Stomach (tissue), 19 donors: ENCODE measurements at places on chromosomes 2 and 18. TPM values are rescaled to one million over a fixed set of nuclear protein-coding genes. Genes with fewer than 3 reads are reported as not detected.

- peaks cover 21% of the 10 kb centered on the region for H3K4me1 ChIP-seq
- no peak for DNase-seq
- H3K27ac ChIP-seq: peak overlapping the region; percentile 7
- no peak overlapping the region for H3K4me3 ChIP-seq
- H3K27me3 ChIP-seq: no peaks in the 10 kb centered on the region
Observed at GRCh38 chr2:237159006-237159911, 73.6 kb downstream of the COPS8 start.

The PLGLB1 gene
- 0.89 TPM for total RNA-seq

DNA sequence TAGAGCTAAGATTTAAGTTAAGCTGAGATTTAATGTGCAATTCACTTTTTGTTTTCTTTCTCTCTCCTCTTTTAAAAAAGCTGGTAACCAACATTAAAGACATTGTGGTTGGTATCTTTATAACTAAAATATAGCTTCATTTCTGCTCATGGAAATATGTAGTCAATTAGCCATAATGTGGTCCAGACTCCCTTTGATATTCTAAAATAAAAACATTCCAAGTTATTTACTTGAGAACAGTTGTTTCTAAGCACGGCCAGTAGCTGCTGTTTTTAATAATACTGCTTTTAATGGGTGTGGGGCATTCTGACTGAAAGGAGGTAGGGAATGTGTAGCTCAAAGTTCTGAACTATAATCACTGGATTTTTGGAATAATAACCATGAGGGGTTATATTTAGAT is 183.3 kb upstream of the FBXO11 start:
- no peak for DNase-seq
- no peak overlapping the region for H3K27ac ChIP-seq
- no peaks in the 10 kb centered on the region for H3K27me3 ChIP-seq
- H3K4me1 ChIP-seq: no peaks in the 10 kb centered on the region

- no peak for DNase-seq
- H3K4me1 ChIP-seq: no peaks in the 10 kb centered on the region
- peaks cover 9% of the 10 kb centered on the region for H3K27me3 ChIP-seq
- no peak overlapping the region for H3K4me3 ChIP-seq
Observed at GRCh38 chr2:8847400-8847799, 10.0 kb upstream of the KIDINS220 start.

DNA sequence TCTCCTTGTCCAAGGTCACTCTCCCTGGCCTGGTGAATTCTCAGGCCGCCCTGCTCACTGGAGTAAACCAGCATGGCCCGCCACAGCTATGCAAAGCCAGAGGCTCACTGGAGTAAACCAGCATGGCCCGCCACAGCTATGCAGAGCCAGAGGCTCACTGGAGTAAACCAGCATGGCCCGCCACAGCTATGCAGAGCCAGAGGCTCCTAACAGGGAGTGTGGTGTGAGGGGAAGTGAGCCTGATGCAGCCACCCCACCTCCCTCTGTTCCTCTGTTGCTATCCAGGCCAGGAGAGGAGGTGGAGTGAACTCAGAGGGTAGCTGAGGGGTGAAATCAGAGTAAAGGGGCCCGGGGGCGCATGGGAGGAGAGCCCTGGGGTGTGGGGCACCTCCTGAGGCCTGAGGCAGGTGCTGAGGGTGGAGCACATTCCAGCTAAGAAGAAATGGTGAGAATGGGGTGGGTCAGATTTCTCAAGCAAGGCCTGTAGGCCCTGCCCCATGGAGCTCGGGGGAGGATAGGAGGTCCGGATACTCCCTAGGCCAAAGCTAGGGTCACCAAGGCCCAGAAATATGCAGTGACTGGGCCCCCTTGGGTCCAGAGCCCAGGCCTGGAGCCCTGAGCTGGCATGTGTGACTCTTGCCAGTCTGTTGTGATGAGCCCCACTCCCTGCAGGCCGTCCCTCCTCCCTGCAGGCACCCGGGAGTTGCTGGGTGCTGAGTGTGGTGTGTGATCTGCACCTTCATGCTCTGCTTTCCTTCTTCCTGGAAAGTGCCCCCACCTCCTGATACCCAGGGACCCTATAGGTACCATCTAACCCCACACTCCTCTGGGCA is 1.5 kb downstream of the ATP6V1B1 start:
- peaks cover 6% of the 10 kb centered on the region for H3K27me3 ChIP-seq
- H3K27ac ChIP-seq: no peak overlapping the region
- H3K4me1 ChIP-seq: no peaks in the 10 kb centered on the region
